ENCODE measurements at places on chromosomes 13 and 19.

DNA sequence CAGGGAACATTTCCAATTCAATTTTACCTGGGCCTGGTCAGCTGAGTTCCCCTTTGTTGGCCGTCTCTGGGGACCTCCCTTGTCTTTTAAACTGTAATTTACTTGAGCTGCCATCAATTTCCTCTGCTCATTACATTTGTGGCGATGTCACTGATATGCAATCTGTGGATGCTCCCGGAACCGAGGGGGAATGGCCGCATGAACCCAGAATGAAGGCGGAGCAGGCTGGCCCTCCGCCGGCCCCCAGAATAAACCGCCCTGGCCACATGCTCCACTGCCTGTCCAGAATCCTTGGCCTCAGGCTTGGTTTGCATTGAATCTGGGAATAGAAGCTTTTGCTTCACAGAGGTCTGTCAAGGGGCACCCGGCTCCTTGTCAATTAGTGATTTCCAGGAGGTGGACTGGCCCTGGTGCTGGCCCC is 276.8 kb downstream of the TEX29 start:
- DNase-seq, result no peak

- no peak for DNase-seq
Observed at GRCh38 chr19:13373599-13373998, 132.7 kb downstream of the CACNA1A start.

GRCh38 chr13:98910501-98910951 is 67.3 kb downstream of the DOCK9 start:
- no peak for DNase-seq

GRCh38 chr13:26864576-26864975 is 104.0 kb upstream of the GPR12 start:
- DNase-seq, result no peak

- no peak for DNase-seq
Observed at GRCh38 chr19:46932346-46932745, 71.5 kb downstream of the ARHGAP35 start.

GRCh38 chr13:20173116-20173746 is 12.4 kb upstream of the GJA3 start:
- no peak for DNase-seq

DNA sequence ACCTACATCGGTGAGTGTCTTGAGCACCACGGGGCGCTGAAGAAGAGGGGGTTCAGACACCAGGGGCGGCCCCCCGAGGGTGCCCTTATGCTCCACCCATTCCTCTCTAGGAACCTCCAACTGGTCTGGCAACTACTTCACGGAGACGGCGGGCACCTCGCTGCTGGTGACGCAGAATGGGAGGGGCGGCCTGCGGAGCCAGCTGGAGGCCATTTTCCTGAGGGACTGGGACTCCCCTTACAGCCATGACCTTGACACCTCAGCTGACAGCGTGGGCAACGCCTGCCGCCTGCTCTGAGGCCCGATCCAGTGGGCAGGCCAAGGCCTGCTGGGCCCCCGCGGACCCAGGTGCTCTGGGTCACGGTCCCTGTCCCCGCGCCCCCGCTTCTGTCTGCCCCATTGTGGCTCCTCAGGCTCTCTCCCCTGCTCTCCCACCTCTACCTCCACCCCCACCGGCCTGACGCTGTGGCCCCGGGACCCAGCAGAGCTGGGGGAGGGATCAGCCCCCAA is 12.1 kb downstream of the HIPK4 start:
- no peak for DNase-seq

DNA sequence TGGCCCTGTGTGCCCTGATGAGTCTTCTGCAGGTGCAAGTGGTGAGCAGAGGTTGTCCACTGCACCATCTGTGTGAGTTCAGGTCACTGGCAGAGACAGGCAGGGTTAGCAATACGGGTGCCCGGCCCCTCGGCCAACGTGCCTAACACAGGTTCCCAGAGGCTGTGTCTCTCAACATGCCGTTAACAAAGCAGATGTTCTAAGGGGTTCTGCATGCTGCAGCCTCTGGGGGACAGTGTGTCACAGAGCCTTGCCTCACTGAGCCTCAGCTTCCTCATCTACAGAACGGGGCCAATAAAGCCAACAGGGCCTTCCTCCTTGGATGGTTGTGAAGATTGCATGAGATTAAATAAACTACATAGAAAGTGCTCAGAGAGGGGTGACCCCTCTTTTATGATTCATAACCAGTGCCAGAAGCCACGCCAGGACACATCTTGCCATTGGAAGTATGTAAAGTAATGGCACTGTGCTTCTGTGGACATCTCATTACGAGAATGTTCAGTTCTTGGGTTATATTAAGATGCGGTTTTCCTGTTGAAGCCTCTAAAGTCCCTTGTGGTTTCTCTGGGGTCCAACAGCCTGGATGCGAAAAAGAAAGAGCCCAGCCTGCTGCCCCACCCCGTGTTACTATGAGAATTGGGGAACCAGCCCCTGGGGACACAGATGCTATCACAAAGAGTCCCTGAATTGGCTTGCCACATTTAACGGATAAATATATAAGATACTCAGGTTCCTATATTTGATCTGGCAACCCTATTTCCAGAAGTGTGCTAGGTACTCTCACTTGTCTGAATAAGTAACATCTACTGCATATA is 11.2 kb upstream of the ARHGEF18 start:
- DNase-seq, result no peak

GRCh38 chr13:34720618-34721017 is 221.5 kb upstream of the NBEA start:
- DNase-seq, result no peak

GRCh38 chr13:20397896-20398295 is 127.8 kb downstream of the CRYL1 start:
- DNase-seq, result no peak
